ENCODE measurements at places on chromosomes 13 and 19.

GRCh38 chr13:72397265-72397664 lies 330.2 kb downstream of the MZT1 start:
- DNase-seq: no peak

- DNase-seq: no peak
Measured at GRCh38 chr13:101527130-101527529, 74.7 kb downstream of the ITGBL1 start.

- DNase-seq: no peak
Measured at GRCh38 chr19:51461723-51462161, 3.5 kb upstream of the SIGLEC8 start.

- DNase-seq: no peak
Measured at GRCh38 chr19:39112338-39112890, 13.2 kb upstream of the PAK4 start.

DNA sequence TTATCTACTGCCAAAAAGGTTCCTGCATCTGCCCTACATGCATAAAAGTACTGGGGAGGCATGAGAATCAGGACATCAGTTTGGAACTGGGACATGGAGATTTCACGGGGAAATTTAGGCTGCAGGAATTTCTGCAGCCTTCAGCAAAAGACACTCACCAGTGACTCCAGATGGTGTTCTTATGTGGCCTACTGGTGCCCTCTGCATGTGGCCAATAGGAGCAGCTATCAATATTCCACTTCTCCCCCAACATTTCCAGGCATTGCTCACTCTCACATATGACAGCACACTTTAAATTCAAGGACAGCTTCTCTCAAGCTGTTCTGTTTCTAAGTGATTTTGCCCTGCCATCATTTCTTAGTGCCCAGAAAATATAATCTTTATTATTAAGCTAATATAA lies 570.5 kb upstream of the ARGLU1 start:
- no peak for DNase-seq

All from activated CD4-positive, alpha-beta T cell treated with anti-CD3 and anti-CD28 coated beads, Interleukin-2, Interleukin-4, amounts not matched to agents 100 ng/mL and 50 ng/mL, durations not matched to agents 16 hours and 8 hours (primary cell).